ENCODE measurements at places on chromosomes 11 and 22.

GRCh38 chr11:60810569-60810968, 25.4 kb downstream of the MS4A10 start:
- DNase-seq, result no peak

DNA sequence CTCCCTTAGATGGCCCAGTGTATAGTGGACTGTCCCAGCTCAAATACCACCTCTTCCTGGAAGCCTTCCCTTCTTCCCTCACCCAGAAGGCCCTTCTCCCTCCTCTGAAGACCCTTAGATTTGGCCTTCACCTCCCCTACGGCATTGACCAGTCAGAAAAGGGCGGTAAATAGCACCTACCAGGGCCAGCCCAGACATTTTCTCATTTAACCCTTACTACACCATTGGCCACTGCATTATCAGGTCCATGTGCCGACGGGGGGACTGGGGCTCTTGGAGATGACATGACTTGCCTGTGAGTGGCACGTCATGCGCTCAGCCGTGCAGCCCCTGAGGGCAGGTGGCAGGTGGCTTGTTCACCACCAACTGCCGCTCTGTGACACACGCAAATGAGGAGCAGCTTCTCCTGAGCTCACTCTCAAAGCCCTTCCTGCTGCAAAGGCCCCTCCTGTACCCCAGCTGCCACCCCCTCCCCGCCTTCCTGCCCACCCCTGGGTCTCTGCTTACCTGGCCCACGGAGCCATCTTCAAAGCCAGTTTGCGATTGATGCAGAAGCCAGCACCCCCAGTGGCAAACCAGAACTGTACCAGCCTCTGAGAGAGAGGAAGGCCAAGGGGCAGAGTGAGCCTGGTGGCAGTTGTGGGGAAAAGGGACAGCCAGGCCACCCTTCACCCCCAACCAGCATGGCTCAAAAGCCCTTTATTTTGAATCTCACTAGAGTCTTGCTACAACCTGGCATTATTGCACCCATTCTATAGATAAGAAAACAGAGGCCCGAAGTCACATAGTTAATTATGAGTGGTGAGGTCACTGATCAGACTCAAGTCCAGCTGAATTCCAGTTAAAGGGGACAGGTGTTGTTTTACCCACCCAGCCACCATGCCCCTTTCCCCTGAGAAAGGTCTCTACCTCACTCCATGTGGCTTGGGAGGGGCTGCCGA, 9.5 kb downstream of the MFNG start:
- no peak for DNase-seq

DNA sequence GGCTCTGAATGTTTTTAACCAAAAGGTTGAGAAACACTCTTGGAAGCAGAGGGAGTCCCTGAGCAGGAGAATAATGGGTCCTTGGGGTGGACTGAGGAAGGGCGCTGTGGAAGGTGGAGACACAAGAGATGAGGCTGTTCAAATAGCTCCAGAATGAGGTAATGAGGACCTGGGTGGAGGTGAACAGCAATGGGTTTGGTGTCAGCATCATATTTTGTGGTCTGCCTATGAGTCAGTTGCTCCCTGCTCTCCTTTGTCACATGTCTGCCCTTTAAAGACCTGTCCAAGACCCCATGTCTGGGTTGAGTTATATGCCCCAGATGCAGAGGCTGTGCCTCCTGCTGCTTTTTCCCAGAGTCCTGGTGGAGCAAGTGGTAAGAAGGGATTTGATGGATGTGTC, 113.6 kb downstream of the BARX2 start:
- DNase-seq, result no peak

DNA sequence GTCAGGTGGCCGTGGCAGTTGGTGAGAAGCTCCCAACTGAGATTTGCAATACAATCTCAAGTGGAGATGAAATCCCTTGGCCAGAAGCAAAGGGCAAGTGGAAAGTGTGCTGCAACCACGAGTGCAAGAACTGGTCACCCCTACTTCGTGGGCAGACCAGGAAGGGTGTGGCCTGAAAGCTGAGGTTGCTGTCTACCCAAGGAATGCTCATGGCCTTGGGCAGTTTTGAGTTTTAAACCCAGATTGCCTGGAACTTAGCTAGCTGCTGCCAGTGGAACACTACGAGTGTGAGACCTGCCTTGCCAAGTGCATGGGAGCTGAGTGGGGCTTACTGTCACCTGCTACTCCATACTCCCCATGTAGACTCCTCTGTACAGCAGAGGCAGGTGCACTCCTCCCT, 113.3 kb upstream of the FAT3 start:
- no peak for DNase-seq

DNA sequence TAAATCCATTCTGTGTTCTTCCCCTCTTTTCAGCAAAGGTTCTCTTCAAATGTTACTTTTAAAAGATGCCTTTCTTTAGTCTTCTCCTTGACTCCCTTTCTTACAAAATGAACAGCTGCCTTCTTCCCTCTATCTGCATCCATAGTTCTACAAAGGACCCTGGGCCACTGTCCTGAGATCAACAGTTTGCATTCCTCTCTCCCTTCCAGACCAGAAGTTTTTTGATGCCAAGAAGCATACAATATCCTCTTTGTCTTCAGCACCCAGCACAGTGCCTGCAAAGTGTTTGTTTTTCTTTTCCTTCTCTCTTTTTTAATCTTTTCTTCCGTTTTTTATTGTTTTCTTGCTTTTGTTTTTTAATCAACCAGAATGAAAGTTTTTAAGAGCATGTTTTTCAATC, 183.5 kb upstream of the SNX19 start:
- no peak for DNase-seq

- no peak for DNase-seq
Measured at GRCh38 chr11:86246293-86246675, 1.7 kb downstream of the EED start.
